CD4-positive, alpha-beta T cell treated with Interleukin-12 subunit alpha and Interleukin-12 subunit beta, for 1 hour (primary cell): ENCODE measurements at places on chromosomes 2 and 18.

- DNase-seq, result no peak
These were observed 596.1 kb upstream of the KLHL29 start for GRCh38 chr2:22788749-22789327.

GRCh38 chr2:235643680-235644511, 150.1 kb downstream of the AGAP1 start:
- DNase-seq, result no peak

- DNase-seq, result no peak
These were observed 103.5 kb upstream of the CTDP1 start for GRCh38 chr18:79575891-79576685.

GRCh38 chr2:200342235-200342634, 35.7 kb downstream of the SPATS2L start:
- DNase-seq, result no peak

- DNase-seq, result no peak
These were observed 158.3 kb downstream of the RTN4 start for GRCh38 chr2:54891909-54892308.

GRCh38 chr2:58629545-58630119, 388.5 kb upstream of the FANCL start:
- DNase-seq, result no peak

DNA sequence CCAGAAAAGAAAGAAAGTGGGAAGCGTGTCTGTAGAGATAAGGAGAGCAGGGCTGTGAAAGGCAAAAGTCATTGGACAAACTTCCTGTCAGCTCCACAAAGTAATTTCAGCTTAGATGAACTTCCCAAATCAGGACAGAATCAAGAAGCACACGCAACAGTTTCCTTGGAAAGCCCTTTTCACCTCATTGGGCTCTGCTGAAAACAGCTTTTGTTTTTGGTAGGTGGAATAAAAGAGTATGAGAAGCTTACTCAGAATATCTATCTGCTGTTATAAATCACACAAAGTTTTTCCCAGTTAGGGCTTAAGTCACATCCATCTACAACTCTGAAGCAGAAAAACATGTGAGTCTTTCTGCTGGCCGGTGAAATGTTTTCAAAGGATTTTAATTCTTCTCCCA, 42.4 kb upstream of the EFEMP1 start:
- no peak for DNase-seq

DNA sequence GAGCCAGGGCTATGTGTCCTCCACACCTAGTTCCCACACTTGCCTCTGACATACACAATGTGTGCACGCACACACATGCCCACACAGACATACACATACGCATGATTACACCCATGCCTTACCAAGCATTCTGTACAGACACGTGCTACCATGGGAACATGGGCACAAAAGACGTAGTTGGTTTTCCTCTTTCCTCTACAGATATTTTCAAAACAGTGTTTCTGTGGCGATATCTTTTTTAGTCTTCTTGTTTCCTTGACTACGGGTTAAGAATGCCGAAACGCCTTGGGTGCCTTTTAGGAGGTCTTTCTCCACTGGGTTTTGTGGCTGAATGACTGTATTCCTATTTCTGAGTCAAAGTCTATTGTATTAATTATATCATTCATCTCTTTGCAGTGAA, 75.5 kb upstream of the SPTBN1 start:
- DNase-seq, result no peak

DNA sequence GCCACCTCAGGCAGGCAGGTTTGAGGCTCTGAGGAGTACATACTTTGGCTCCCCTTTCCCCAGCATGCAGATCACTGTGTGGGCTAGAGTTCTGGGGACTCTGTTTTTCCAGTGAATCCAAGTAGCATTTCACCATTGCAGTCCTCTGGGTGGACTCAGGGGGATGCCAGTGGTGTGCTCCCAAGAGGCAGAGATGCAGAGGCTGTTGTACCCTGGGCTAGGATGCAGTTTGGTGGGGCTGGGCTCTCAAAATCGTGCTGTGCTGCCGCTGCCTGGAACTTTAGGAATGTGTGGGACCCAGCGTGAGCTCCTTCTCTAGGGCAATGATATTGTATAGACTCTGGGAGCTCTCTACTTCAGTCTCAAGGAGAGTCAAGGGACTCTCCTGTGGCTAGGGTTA, 104.9 kb downstream of the MYO3B start:
- no peak for DNase-seq
